Caco-2 (cell line): ENCODE measurements at places on chromosomes 5 and 9. TPM values are rescaled to one million over a fixed set of nuclear protein-coding genes. Genes with fewer than 3 reads are reported as not detected.

GRCh38 chr5:59040804-59041201 is 457.9 kb downstream of the RAB3C start:
- DNase-seq: no peak
- H3K4me1 ChIP-seq: peaks cover 29% of the 10 kb centered on the region

DNA sequence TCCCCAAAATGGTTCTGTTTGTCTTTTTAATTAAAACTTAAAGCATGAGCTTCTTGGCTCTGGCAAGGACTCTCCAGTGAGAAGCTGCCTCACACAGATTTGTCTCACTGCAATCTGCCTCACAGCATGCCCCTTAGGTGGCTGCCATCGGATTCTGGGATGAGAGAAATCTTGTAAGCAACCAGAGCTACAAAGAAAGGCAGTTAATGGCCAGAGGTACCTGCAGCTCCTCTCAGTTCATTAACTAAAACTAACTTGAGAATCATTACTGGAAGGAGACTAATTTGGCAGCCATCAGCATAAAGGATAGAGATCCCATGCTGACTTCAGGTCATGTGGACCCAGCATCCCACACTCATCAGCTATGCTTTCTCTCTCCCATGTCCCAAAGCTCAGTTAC is 220.6 kb upstream of the DMAC1 start:
- H3K4me3 ChIP-seq: no peak overlapping the region
- no peaks in the 10 kb centered on the region for H3K27me3 ChIP-seq
- no peak for DNase-seq
- H3K36me3 ChIP-seq: no peaks in the 10 kb centered on the region

CFAP90 gene
- total RNA-seq: 0.29 TPM in 1 of 2 replicates, not detected in the other

SLC45A2 gene
- 0.91 and 1.1 TPM in 2 replicates for total RNA-seq
